ENCODE measurements at places on chromosomes 13 and 19. TPM values are rescaled to one million over a fixed set of nuclear protein-coding genes. Genes with fewer than 3 reads are reported as not detected.
A peak's percentile ranks its signal among the peaks of the same experiment; 100 is the strongest.

- DNase-seq: no peak
- no peak overlapping the region for H3K4me3 ChIP-seq
- no peaks in the 10 kb centered on the region for H3K4me1 ChIP-seq
- H3K27me3 ChIP-seq: no peaks in the 10 kb centered on the region
- H3K27ac ChIP-seq: no peak overlapping the region
Observed at GRCh38 chr19:47631681-47632446, 22.9 kb downstream of the BICRA start.

DNA sequence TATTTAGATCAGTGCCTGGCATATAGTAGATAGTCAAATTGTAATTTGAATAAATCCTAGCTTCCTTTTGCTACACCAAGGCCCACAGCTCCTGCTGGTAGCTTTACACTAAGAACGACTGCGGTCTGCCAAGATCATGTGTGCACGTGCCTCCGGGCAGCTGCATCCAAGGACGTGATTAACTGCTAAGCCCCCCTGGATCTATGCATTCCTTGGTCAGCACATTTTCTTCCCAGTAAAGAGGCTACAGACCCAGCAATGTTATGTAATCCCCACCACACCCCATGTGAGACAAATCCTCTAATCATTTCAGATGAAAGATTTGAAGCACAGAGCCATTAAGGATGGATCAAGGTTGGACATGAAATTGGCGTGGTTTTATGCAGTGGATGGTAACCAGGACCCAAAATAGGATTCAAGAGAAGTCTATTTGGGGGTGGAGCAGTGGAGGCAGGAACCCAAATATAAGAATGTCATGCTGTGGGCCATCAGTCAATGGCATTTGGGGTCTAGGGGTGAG, 65.2 kb upstream of the PEG3 start:
- DNase-seq: no peak
- H3K4me3 ChIP-seq: no peak overlapping the region
- H3K27me3 ChIP-seq: no peaks in the 10 kb centered on the region
- H3K36me3 ChIP-seq: no peaks in the 10 kb centered on the region
- no peaks in the 10 kb centered on the region for H3K4me1 ChIP-seq

DNA sequence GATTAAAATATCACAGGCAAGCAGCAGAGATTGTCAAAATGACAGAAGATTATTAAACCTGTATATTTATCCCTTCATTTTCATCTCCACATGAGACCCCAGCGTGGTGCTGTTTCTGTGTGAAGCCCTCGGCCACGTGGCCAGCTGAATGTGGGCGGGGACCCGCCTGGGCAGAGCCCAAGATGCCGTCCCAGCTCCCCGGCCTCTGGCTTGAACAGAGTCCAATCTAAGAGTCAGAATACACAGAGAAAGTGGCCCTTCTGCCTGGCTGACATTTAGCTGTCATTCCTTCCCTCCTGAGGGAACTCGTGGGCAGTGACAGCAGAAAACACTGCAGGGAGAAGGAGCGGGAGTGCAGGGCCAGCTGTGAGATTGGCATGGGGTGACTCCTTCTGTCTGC, 34.9 kb upstream of the UQCRFS1 start:
- H3K4me3 ChIP-seq: no peak overlapping the region
- H3K36me3 ChIP-seq: no peaks in the 10 kb centered on the region
- H3K27me3 ChIP-seq: peaks cover 2% of the 10 kb centered on the region
- H3K4me1 ChIP-seq: no peaks in the 10 kb centered on the region
- no peak overlapping the region for H3K27ac ChIP-seq

- H3K4me1 ChIP-seq: peaks cover 10% of the 10 kb centered on the region
- H3K36me3 ChIP-seq: peaks cover 22% of the 10 kb centered on the region
- H3K27ac ChIP-seq: peak overlapping the region; percentile 21
- no peaks in the 10 kb centered on the region for H3K27me3 ChIP-seq
- no peak overlapping the region for H3K4me3 ChIP-seq
Observed at GRCh38 chr13:98451676-98452470, 125.0 kb downstream of the STK24 start.

DNA sequence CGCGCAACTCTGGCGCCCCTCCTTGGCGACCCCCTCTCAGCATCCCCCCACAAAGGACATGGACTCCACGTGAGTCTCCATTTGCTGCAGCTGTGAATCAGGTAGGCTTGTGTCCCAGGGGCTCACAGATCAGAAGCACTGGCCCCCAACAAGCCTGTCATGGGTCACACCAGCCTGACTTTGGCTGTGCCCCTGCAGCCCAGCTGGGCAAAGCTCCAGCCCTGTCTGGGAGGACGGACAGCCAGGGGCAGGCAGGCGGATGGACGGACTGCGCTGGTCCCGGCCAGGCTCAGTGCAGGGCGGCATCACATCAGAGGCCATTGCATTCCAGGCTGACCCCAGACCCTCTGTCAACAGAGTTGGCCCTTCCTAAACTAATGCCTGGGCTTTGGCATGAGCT, 28.4 kb upstream of the ISYNA1 start:
- H3K36me3 ChIP-seq: peaks cover 17% of the 10 kb centered on the region
- H3K4me1 ChIP-seq: peaks cover 25% of the 10 kb centered on the region
- no peak overlapping the region for H3K4me3 ChIP-seq

- peak overlapping the region; percentile 74 for H3K27ac ChIP-seq
- H3K27me3 ChIP-seq: no peaks in the 10 kb centered on the region
Observed at GRCh38 chr13:23701636-23702035, 131.4 kb downstream of the TNFRSF19 start.

- H3K4me3 ChIP-seq: peak within 1 kb of the TSS; percentile 56
- H3K4me1 ChIP-seq: peaks cover 8% of the 10 kb centered on the region
- peak within 1 kb of the TSS; percentile 40 for H3K27ac ChIP-seq
Observed at GRCh38 chr13:30905932-30906383, at the start of gene MEDAG. TSS of gene MEDAG (plus strand) at chr13:30906271. CDS start at chr13:30906516, 245 bp downstream.

- H3K4me1 ChIP-seq: no peaks in the 10 kb centered on the region
- no peaks in the 10 kb centered on the region for H3K27me3 ChIP-seq
- no peaks in the 10 kb centered on the region for H3K36me3 ChIP-seq
- no peak for DNase-seq
- H3K4me3 ChIP-seq: no peak overlapping the region
Observed at GRCh38 chr13:77740931-77741596, 43.6 kb downstream of the SLAIN1 start.

DNA sequence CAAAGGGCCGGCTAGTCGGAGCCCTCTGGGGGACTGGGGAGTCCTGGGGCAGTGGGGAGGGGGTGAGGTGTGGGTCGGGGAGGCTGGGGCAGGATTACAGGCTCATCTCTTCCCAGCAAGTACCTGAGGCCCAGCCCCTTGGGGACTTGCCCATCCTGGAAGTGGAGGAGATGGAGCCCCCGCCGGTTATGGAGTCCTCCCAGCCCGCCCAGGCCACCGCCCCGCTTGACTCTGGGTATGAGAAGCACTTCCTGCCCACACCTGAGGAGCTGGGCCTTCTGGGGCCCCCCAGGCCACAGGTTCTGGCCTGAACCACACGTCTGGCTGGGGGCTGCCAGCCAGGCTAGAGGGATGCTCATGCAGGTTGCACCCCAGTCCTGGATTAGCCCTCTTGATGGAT, 9.9 kb downstream of the PALM3 start:
- no peaks in the 10 kb centered on the region for H3K36me3 ChIP-seq
- no peaks in the 10 kb centered on the region for H3K4me1 ChIP-seq
- no peak for DNase-seq
- H3K4me3 ChIP-seq: no peak overlapping the region

- no peaks in the 10 kb centered on the region for H3K27me3 ChIP-seq
- DNase-seq: no peak
- H3K4me3 ChIP-seq: peak overlapping the region; percentile 52
- peaks cover 5% of the 10 kb centered on the region for H3K36me3 ChIP-seq
- peak overlapping the region; percentile 81 for H3K27ac ChIP-seq
- H3K4me1 ChIP-seq: peaks cover 23% of the 10 kb centered on the region
Observed at GRCh38 chr19:6738787-6739389, 592 bp upstream of the TRIP10 start.

GRCh38 chr19:47107202-47107952, 6.2 kb downstream of the ZC3H4 start:
- peak overlapping the region; percentile 53 for H3K27ac ChIP-seq
- DNase-seq: peak; percentile 42
- H3K4me3 ChIP-seq: peak overlapping the region; percentile 13
- peaks cover 12% of the 10 kb centered on the region for H3K4me1 ChIP-seq
- no peaks in the 10 kb centered on the region for H3K27me3 ChIP-seq

DNA sequence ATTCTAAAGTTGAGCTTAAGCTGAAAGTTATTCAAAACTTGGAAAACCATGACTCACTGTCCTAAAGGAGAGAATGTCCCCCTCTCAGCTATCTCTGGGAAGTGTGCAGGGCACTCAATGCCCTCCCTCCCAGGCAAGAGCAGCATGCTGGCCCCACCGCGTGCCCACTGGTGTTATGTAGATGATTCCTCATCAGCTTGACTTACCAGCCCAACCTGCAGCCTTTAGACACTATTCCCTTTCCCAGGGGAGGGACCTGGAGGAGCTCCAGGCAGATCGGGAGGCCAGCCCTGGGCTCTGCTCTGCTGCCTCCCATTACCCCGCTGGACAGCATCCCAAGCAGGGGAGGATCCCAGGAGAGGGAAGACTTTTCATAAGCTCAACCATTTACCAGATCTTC, 124.6 kb downstream of the FGF14 start:
- no peaks in the 10 kb centered on the region for H3K36me3 ChIP-seq
- no peak overlapping the region for H3K27ac ChIP-seq
- H3K4me3 ChIP-seq: no peak overlapping the region
- H3K27me3 ChIP-seq: no peaks in the 10 kb centered on the region

- H3K4me3 ChIP-seq: no peak overlapping the region
- H3K36me3 ChIP-seq: no peaks in the 10 kb centered on the region
- no peak for DNase-seq
- H3K27ac ChIP-seq: no peak overlapping the region
- no peaks in the 10 kb centered on the region for H3K4me1 ChIP-seq
Observed at GRCh38 chr19:22619371-22619770, 14.8 kb upstream of the ZNF492 start.

GRCh38 chr13:28338742-28339141, 156.2 kb downstream of the FLT1 start:
- DNase-seq: no peak
- H3K4me1 ChIP-seq: peaks cover 9% of the 10 kb centered on the region
- H3K4me3 ChIP-seq: no peak overlapping the region
- H3K27me3 ChIP-seq: no peaks in the 10 kb centered on the region
- H3K27ac ChIP-seq: no peak overlapping the region
- no peaks in the 10 kb centered on the region for H3K36me3 ChIP-seq

- no peaks in the 10 kb centered on the region for H3K27me3 ChIP-seq
- no peak for DNase-seq
- no peak overlapping the region for H3K4me3 ChIP-seq
- peaks cover 3% of the 10 kb centered on the region for H3K36me3 ChIP-seq
- H3K27ac ChIP-seq: no peak overlapping the region
Observed at GRCh38 chr19:3554254-3555083, 2.9 kb downstream of the MFSD12 start.

DNA sequence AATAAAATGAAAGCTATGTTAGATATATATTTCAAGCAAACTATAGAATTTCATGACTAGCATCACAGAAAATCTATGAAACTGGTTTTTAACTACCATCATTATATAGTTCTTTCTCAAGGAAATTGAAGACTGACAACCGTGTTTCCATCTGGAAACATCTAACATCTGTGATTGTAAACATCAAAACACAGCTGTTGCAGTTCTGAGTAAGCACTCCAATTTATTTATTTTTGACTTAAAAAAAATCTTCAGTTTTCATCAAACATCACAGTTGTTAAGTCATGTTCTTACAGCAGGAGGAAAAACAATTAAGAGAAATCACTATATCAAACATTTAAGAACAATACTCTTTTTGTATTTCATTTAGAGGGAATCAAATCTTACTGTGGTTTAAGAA, 1653.0 kb upstream of the MIR17HG start:
- H3K36me3 ChIP-seq: no peaks in the 10 kb centered on the region
- no peak overlapping the region for H3K27ac ChIP-seq
- no peaks in the 10 kb centered on the region for H3K4me1 ChIP-seq
- no peaks in the 10 kb centered on the region for H3K27me3 ChIP-seq
- DNase-seq: no peak

DNA sequence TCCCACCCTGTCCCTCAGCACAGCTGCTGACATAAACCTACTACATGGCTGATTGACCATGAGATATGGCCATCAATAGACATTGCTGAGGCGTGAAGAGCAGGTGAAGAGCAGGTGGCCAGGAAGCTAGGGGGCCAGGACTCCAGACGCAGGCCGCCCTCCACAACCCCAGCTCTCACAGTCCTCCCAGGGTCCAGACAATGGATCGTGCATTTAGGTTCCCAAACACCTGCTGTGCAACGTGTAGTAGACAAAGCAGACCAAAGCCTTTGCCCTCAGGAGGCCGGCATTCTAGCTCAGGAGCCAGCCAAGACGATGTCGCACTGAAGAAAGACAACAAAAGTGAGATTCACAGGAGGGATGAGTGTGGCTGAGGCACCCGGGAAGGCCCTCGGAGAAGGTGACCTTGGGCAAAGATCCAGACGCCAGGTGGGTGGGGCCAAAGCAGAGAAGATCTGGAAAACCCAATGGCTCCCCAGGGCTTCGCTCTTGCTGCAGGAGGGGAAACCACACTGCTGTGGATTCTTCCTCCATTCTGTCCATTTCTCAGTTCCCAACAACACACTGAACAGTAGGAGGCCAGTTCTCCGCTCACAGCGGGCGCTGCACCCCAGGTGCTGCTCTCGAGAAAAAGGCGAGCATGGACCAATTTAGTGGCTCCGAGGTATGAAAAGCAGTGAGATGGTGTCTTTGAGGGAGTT, 1.4 kb downstream of the FFAR1 start:
- H3K27me3 ChIP-seq: no peaks in the 10 kb centered on the region
- H3K4me3 ChIP-seq: no peak overlapping the region
- H3K4me1 ChIP-seq: no peaks in the 10 kb centered on the region
- H3K27ac ChIP-seq: no peak overlapping the region

DNA sequence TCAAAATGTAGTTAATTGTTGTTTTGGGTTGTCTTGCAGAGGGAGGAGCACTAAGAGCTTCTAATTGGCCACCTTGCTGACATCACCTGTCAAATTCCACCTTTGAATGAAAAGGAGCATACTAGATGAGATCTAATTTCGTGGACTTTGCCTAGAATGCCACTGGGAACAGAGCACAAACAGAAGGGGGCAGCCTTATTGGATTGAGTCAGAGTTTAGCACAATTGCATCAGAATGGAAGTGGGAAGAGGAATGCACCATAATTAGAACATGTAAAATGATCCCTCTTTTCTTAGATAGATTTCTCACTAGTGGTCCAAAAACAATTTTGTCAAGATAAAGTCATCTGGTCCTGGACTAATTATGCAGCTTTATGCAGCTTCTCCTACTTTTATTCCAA, 1552.2 kb downstream of the PCDH9 start:
- no peak overlapping the region for H3K4me3 ChIP-seq
- H3K4me1 ChIP-seq: no peaks in the 10 kb centered on the region
- no peaks in the 10 kb centered on the region for H3K27me3 ChIP-seq
- no peaks in the 10 kb centered on the region for H3K36me3 ChIP-seq

SPACA4 gene
- polyA plus RNA-seq: not detected

ZNF470 gene
- polyA plus RNA-seq: 3.0 TPM

LILRB4 gene
- not detected for polyA plus RNA-seq

PGLYRP1 gene
- polyA plus RNA-seq: not detected

GNG7 gene
- 0.27 TPM for polyA plus RNA-seq

KLK1 gene
- polyA plus RNA-seq: not detected

PTOV1 gene
- polyA plus RNA-seq: 41.1 TPM

GPR12 gene
- not detected for polyA plus RNA-seq

MAG gene
- polyA plus RNA-seq: not detected

GIPR gene
- polyA plus RNA-seq: 0.25 TPM

All from fibroblast of lung (primary cell).